ENCODE measurements at places on chromosomes 12 and 14. TPM values are rescaled to one million over a fixed set of nuclear protein-coding genes. Genes with fewer than 3 reads are reported as not detected.

GRCh38 chr12:130925666-130926015 is 28.1 kb upstream of the ADGRD1 start:
- no peak for DNase-seq

- DNase-seq = no peak
Observed at GRCh38 chr12:41589878-41590277, 401.8 kb downstream of the PDZRN4 start.

GRCh38 chr14:56088941-56089340 is 29.3 kb upstream of the PELI2 start:
- no peak for DNase-seq

DNA sequence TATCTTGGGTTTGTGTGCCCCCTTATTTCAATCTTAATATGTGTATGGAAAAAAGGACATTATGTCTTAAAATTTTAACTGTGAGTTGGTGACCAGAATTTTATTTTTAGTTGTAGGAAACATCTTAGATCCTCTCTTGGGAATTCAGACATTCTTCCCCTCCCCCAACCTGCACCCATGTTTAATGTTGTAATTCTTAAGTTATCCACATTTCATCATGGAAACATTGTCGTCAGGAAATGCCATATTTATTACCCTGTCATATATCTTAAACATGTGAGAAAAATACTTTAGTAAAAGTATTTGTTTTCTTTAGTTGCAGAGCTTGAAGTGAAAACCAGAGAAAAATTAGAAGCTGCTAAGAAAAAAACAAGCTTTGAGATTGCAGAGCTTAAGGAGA is 30.3 kb downstream of the YEATS4 start:
- DNase-seq = no peak

GRCh38 chr12:105278043-105278697 is 42.2 kb upstream of the APPL2 start:
- no peak for DNase-seq

DNA sequence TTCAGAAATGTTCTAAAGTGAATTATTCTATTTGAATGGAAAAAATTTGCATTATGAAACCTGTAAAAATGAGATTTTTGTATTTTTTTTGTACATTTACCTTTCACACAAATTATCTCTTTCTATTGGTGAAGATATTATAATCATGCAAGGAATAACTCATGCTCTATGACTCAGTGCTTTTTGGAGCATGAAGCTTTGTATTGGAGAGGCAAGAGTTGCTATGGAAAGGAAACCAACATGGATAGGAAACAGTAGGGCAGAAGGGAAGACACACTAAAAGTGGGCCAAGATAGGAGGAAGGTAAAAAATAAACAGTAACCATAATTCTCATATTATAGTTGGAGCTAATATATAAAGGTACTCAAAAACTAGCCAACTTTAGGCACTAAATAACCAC is 79.0 kb downstream of the PLCZ1 start:
- DNase-seq = no peak

DNA sequence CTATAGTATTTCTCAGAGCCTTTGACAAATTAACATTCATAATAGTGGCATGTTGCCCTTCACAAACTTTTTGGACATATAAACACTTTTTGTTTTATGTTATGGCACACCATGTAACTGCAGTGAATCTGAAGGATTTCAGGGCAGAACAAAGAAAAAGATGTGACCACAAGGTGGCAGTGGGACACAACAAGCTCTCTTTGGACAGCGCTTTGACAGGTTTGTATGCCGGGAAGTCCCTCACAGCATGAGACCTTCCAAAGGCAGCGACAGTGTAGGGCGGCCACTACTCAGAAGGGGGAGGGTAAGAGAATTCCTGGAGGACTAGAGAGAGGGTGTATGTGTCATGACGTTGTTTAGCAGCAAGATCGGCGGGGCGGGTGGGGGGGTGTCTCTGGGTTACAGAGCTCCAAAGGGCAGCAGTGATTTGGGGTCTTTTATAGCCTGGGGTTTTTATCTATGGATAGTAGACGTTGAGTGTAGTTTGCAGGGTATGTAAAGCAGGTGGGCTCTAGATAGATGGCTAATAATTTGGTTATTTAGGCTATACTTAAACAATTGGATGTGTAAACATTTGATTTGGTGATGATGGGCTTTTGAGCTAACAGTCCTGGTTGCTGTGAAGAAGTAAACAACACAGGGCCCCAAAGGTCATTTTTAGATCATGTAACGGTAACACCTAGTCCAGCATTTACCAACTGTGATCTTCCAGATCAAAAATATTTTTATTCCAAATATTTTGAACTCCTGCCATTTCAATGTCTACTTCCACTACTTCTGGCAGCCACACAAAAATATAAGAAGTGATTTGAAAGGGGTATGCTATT is 22.9 kb downstream of the ETFBKMT start:
- peak; percentile 54 for DNase-seq

- DNase-seq = no peak
Observed at GRCh38 chr14:96735526-96735925, 61.7 kb upstream of the VRK1 start.

DNA sequence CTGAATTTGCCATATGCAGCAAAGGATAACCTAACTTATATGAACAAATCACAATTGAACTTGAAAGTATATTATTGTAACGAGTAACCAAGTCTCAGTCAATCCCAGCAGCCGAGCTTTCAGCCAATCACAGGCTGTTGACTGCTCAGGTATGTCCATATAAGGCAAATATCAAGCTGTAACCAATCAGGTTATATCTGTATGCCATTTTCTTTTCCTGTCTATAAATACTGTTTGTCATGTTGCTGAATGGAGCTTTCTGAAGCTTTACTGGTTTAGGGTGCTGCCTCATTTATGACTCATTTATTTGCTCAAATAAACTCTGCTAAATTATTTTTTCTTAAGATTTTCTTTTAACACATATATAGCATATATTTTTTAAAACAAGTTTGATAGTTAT is 1059.5 kb downstream of the GALC start:
- no peak for DNase-seq

GRCh38 chr14:20684662-20685456 is 499 bp downstream of the RNASE4 start:
- DNase-seq = no peak

GRCh38 chr12:122422730-122423257 is 325 bp upstream of the CLIP1 start:
- DNase-seq = peak; percentile 54

DNA sequence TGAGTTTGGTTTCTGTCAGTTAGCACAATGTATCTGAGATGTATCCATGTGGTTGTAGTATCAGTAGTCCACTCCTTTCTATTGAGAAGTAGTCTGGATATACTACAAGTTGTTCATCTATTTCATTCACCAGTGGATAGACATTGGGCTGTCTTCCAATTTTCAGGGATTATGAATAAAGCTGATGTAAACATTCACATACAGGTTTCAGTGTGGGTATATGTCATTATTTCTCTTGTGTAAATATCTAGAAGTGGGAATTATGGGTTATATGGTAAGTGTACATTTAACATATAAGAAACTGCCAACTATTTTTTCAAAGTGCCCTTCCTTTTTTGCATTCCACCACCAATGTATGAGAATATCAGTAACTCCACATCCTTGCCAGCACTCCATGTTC is 35.9 kb downstream of the PHLDA1 start:
- DNase-seq = no peak

DNA sequence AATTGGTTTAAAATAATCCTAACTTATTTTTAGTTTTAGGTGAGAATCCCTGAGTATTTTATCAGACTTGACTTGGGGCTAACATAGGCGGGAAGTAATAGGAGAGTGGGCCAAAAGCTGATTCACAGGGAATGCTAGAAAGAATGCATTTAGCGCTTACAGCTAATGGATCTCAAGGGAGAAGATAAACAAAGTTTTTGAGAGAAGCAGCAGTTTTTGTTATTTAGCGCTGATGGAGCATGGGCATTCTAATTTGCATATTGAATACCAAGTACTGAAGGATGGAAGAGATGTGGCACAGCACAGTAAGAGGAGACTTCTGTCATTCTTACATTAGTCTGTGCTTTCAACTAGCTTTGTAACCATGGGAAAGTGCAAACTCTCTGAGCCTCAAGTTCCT is 436.0 kb upstream of the FBXO33 start:
- no peak for DNase-seq

DNA sequence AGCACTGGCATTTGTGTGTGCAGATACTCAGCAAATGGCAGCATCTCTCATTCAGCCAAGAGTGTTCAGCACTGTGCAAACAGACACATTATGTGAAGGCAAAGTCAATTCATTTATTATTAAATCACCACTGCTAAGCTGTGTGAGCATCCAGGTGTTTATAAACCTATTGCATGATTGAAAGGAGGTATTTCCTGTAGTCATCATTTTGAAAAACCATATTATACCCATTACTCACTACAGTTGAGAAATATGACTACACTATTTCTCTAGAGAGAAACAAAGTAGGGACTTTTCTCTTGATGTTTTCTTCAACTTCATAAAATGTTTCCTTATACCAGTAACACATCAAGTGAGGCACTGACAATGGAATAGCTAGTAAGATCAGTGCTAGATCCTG is 13.7 kb downstream of the SPX start:
- no peak for DNase-seq

- DNase-seq = no peak
Observed at GRCh38 chr12:5197656-5198055, 154.0 kb downstream of the KCNA5 start.

DNA sequence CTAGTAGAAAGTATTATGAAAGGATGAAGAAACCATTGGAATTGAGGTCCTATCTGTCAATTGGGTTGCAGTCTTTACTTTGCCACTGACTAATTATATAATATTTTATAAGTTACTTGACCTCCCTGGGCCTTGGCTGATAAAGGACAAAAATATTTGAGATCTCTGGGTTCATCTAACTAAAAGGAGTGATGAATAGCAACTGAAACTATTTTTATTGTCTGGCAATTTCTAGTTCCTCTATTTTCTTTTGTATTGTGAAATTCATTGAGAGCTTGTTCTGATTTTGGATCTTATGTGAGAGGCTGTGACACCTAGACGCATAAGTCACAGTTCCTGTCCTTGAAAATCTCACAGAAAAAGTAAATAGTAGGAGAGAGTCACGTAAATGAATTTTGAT is 415.7 kb upstream of the ATP2B1 start:
- no peak for DNase-seq

PTCSC3 gene
- not detected for total RNA-seq

DCN gene
- not detected for total RNA-seq

CLEC12A gene
- 0.42 TPM for total RNA-seq

ANP32D gene
- not detected for total RNA-seq

RNU4-1 gene
- total RNA-seq = 1,035 TPM

OR4K13 gene
- not detected for total RNA-seq

MTA1 gene
- total RNA-seq = 113 TPM

MORN3 gene
- total RNA-seq = 11.9 TPM

KRT6C gene
- total RNA-seq = not detected

CFAP73 gene
- total RNA-seq = 1.2 TPM

MIP gene
- total RNA-seq = not detected

PZP gene
- not detected for total RNA-seq

CIPC gene
- total RNA-seq = 8.2 TPM

MMP17 gene
- total RNA-seq = 0.17 TPM

AQP6 gene
- total RNA-seq = not detected
